ENCODE measurements at places on chromosomes 5 and 9.

DNA sequence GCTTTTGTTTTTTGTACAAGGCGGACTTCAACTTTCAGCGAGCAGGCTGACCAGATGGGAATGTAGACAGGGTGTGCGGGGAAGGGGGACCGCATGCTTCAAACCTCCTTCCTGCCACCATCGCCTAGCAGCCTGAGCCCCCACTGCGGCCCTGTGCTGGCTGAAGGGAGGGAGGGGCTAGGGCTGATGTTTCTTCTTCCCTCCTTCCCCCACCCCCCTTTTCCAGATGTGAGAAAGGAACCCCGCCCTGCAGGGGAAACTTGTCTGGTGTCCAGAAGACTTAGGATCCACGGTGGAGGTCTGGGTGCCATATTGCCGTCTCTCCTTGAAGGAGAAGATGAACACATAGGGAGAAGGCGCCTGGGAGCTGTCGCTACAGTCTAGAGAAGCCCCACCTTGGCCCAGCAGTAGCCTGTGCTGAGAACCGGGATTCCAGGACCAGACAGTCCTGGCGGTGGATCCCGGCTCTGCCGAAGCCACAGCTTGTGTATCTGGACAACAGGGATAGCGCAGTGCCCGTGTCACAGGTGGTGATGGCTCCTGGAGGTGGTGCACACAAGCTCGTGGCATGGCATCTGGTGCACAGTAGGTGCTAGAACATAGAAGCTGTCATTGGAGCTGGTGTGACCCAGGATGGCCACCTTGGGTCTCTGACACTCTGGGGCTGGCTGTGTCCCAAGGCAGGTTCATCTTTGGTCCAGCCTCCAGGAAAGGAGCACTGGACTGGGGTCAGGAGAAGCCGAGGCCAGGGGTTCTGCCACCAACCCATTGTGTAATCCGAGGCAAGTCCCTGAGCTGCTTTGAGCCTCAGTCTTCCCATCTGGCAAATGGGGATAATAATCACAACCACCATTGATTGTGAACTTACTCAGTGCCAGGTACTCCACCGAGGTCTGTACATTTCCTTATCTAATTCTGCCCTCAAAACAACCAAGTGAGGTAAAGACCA lies 205.6 kb downstream of the C9orf50 start:
- no peak for DNase-seq

DNA sequence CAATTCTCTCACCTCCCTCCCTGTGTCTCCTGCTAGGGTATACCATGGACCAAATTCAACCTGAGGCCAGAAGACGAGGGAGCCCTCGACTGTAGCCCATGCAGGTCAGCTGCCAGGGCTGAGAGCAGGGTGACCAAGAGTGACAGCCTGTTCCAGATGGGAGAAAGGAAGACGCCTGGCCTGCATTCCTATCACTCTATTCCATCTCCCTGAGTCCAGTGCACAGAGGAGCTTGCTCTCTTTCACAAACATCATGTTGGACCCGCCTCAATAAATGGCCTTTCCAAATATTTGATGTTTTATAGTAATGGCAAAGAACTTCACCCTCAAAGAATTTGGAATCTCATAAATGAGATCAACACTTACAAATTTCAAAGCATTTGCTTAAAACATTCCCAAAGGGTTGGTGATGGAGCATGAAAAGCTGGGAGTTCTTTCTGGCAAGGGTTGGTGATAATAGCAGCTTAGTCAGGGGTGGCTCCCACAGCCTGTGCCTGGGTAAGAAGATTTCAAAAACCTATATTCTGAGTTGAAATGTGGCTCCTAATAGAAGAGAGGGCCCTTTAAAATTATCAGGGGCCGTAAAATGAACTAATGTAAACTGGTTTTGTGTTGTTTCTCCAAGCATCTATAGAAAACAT lies 393.1 kb downstream of the EFNA5 start:
- DNase-seq, result no peak

GRCh38 chr9:98929071-98929470 lies 14.6 kb upstream of the COL15A1 start:
- no peak for DNase-seq

- no peak for DNase-seq
These were observed 11.5 kb upstream of the BOD1 start for GRCh38 chr5:173627860-173628392.

- no peak for DNase-seq
These were observed 9.0 kb downstream of the ABHD17B start for GRCh38 chr9:71901695-71902597.

Data from activated CD4-positive, alpha-beta T cell treated with anti-CD3 and anti-CD28 coated beads for 48 hours (primary cell).